ENCODE measurements at places on chromosomes 2 and 18.

- DNase-seq = no peak
Observed at GRCh38 chr2:195842932-195843331, 185.9 kb downstream of the SLC39A10 start.

DNA sequence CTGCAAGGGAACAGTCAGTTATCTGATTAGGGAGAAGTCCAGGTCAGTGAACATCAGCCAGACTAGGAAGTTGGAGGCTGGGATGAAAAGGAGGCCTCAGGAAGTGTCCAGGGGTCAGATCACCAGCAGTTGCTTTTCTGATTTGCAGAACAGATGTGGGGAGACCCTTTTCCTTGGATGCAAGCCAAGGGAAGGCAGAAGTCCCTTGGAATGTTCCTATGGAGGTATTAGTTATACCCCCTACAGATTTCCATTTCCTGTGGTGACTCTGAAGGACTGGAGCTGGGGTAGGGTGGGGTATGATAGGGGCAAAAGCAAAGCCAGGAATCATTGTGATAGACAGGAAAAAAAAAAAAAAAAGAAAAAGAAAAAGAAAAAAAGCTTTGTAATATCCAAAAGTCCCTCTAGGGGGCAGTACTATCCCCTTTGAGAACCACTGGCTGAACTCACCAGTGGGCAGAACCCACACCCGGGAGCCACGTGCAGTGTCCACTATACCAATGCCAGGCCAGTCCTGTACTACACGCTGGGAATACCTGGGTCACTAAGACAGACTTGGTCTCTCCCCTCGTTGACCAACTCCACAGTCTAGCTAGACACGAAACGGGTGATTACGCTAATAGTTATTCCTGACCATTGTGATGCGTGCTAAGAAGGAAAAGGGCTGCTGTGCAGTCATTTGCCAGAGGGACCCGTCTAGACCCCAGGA lies 7.4 kb downstream of the DYSF start:
- no peak for DNase-seq

- no peak for DNase-seq
Observed at GRCh38 chr18:6650747-6651146, 78.8 kb upstream of the ARHGAP28 start.

DNA sequence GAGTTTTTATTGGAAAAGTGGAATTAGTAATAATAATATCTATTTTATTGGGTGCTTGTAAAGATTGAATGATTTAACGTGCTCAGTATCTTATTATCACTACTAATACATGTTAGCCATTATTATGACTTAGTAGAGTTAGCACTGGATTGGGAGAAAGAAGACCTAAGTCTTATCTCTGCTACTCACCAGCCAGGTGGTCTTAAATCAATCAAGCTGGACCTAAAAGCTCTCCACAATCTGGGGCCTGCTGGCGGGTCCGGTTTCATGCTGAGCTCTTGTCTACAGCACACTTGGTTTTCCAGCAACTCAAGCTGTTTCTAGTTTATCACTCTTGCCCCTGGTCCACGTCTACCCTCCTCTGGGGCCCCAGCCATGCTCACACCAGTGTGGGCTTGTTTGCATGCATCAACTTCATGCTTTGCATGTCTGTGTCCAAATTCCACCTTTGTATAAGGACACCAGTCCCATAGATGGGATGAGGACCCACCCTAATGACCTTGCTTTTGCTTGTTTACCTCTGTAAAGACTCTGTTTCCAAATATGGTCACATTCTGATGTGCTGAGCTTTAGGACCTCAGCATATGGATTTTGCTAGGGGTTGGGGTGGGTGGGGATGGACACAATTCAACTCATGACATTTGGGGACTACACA lies 363.1 kb downstream of the LPIN1 start:
- no peak for DNase-seq

DNA sequence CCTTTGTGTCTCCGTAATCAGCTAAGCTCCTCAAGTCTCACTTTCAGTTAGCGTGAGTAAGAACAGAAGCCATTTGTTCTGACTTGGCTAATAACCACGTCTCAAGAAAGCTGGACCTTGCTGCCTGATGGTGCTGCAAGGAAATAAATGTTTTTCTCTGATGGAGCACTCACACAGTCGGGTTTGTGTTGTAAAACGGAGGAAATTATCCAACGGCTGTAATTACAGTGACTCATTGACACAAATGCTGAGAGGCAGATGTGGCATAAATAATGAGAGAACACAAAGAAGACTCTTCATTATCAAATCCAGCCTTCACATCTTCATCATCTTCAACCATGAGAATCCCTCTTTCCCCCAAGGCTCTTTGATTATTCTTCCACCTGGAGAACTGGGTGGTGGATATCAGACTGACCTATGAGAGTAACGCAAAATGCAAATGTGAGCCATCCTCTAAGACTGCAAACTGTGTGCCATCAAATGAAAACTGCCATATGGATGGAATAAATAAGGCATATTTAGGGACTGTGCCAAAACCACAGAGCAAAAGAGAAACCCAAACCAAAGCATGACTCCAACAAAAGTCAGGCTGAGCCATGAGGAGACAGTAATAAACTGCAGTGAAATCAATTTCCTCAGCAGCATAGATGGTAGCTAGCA lies 252.6 kb downstream of the RND3 start:
- DNase-seq = no peak

DNA sequence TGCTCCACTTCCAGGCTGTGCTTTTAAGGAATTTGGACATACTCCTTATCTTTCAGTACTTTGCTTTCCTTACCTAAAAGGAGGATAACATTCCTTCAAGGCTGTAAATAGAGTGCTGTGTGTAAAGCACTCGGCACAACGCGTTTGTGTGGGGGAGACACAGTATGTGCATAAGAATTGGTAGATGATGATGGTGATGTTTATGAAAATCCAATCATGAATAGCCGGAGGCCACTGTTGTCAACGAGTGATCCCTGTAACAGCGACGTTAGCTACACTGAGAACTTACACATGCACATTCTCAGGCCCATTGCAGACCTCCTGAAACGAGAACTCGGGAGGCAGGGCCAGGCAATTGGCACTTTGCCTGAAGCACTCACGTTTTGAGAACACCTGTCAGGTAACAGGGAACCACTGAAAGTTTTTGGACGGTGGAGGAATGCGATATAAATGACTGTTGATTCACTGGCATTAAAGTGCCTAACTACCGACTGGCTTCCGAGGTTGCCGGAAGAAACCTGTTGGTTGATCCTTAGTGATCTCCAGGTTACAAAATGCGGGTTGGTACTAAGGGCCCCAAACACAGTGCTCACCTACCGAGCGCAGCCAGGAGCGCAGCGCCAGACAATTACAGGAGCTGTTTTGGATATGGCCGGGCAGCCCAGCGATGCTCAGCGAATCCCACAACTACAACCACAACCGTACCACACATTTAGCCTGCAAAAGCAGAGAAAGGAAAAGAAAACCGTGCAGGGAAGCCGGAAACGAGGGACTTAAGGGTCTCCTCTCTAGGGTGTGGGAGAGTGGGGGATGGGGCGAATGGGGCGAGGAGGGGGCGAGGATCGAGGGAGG lies 1.0 kb upstream of the MAP4K4 start:
- no peak for DNase-seq

DNA sequence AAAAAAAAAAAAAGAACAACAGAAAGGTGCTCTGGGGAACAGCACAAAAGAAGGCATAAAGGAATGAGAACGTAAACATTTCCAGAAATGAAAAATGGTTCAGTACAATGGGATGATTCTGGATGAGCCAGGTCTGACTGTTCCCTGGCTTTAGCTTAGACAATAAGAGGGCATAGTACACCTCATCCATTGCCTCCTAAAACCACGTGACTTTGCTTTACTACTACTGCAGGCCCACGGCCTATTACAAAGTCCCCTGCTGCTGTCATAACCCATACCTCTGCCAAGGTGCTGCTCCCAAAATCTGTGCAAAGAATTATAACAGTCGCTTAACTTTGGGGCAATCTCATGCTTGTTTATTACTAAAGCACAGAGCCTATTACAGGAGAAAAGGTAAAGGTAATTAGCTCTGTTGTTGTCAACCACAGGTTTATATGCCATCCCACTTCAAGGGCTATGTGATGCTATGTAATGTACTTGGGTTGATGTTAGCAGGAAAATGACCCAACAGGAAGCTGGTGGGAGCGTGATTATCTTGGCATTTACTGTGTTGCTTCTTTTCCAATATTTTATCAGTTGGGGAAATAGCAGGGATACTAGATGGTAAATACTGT lies 26.8 kb downstream of the STK17B start:
- DNase-seq = no peak

DNA sequence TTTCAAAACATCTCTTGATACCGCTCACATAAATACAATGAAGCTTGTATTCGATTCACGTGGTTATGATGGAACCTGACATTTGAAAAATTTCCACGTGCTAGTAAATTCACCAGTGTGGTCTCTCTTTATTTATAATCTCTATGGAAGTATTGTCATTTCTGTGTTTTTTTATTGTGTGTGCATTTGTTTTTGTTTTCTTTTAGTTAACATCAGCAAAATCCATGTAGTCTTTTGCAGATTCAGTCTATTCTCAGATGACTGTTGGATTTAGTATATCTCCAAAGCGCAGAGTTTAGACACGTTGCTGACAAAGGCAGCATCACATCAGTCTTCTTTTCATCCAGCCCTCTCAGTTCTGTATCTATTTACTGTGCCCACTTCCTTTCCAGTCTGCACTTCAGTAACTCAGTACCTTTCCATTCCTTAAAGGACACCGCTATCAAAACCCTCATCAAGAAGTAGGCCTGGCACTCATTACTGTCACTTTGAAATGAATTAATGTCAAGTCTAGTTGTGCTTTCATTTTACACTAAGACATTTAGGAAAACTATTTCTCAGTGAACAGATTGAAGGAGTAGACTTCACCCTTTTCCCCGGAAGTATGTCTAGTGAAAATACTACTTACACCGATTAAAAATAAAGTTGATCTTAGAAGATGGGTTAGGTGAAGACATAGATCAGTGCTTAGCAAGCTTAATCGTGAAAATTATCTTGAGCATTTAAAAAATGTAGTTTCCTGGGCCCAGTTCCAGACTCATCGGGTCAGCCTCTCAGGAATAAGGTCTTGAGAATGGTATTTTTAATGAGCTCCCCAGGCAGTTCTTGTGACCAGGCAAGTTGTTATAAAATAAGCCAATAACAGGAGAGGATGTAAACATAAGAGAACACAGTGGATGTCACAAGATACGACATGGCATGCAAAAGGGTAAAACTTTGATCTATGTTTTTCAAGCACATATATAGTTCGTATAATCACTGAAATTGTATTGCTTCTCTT lies 506.8 kb upstream of the ZEB2 start:
- no peak for DNase-seq

DNA sequence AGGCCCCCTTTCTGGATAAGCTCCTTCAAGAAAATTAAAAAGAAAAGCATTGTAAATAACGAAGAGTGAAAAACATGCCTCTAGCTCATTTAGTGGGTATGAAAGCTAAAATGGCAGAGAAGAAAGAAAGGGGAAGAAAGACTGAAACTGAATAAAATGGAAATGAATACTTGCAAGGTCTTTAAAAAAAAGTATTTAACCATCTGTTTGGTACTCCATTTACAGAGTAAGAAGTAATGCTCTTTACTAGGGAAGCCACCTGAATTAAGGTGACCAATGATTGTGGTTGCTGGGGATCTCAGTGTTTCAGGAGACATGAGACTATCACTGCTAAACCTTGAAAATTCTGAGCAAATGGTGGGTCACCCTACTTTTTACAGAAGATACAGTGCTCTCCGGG lies 17.7 kb upstream of the ARL5A start:
- DNase-seq = no peak

GRCh38 chr2:187991389-187991788 lies 300.3 kb upstream of the GULP1 start:
- DNase-seq = no peak

DNA sequence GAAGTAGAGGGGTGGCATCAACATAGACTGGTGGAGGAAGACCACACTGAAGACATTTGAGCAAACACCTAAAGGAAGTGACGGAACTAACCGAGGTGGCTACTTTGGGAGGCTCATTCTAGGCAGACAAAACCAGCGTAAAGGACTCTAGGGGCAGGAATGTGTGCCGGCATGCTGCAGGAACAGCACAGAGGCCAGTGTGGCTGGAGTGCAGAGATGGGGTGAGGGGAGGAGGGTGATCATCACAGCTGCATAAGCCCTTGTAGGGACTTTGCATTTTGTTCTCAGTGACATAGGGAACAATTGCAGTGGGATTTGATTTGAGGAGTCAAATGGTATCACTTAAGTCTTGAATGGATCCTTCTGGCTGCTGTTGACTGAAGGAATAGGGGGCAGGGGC lies 253.5 kb downstream of the NCKAP5 start:
- no peak for DNase-seq

GRCh38 chr2:120658042-120658769 lies 77.5 kb upstream of the GLI2 start:
- no peak for DNase-seq

DNA sequence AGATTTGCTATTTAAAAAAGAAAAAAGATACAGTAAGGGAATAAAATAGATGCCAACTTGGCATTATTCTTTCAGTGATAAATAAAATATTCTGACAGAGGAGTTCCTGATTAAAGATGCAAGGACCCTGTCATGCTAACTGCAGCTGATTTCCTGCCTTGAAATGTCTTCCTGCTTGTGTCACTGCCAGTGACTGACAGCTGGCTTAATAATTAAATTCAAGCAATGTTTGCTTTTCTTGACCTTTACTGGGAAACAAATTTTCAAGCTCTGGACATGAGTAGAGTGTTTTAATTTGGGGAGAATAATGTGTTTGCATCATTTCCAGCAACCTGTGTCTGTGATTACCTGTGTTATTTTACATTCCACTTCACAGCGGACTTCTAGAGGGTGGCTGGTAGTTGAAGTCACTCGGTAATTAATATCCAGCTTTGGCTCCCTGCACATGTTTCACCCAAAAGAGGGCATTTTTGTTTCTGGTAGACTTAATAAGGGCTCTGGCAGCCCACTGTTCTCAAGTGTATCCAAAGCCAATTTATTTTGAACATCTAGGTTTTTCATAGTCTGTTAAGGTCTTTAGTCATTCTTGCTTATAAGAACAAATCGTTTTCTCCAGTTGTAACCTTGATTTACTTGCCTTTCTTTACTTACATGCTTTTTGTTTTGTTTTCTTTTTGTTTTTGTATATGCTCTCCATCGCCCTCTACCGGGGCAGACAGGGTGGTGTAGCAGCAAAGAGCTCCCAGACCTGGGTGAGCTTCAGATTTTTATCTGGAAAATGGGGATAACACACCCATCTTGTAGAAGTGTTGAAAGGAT lies 48.5 kb upstream of the PROKR1 start:
- DNase-seq = peak; percentile 1

GRCh38 chr2:133333181-133333580 lies 235.1 kb downstream of the NCKAP5 start:
- no peak for DNase-seq

DNA sequence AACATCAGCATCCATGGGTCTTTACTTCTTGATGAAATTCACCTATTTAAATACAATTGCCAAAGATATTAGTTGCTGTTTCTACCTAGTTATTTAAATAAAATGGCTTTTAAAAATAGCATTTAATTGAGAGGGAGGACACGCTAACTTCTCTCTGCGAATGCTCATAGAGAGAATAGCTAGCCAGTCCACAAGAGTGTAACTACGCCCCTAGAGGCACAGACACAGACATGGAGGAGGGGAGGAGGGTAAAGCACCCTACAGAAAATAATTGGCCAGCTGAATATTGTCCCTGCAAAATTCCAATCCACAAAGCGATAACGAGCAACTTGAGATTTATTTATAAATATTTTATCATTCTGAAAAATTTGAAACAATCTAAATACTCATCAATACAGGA lies 97.0 kb upstream of the PAPOLG start:
- DNase-seq = no peak

- DNase-seq = no peak
Observed at GRCh38 chr18:56795381-56795780, 144.2 kb downstream of the WDR7 start.
